Cardiac fibroblast (primary cell): ENCODE measurements at places on chromosomes 1 and 21.

DNA sequence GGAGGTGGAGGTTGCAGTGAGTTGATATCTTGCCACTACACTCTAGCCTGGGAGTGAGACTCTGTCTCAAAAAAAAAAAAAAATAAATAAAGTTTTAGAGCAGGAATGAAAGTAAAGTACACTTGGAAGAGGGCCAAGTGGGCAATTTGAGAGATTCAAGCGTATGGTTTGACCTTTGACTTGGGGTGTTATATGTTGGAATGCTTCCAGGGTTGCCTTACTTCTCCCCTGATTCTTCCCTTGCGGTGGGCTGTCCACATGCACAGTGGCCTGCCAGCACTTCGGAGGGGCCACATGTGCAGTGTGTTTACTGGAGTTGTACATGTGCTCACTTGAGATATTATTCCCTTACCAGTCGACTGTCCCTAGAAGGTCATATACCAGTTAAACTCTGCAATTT lies 295.5 kb upstream of the PROX1 start:
- DNase-seq, result no peak

DNA sequence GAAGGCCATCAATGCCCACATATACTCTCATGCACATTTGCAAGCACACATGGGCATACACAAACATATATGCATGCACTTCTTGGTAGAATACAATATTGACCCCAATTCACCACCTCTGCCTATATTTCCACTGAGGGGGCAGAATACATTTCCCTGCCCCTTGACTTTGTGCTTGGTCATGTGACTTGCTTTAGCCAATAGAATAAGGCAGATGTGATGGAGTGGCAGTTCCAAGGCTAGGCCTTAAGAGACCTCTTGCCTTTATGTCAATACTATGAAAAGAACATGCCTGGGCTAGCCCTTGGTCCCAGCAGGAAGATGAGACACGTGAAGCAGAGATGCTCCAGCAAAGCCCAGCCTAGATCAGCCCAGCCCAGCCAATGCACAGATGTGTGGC lies 66.0 kb upstream of the GRIK3 start:
- DNase-seq, result no peak

DNA sequence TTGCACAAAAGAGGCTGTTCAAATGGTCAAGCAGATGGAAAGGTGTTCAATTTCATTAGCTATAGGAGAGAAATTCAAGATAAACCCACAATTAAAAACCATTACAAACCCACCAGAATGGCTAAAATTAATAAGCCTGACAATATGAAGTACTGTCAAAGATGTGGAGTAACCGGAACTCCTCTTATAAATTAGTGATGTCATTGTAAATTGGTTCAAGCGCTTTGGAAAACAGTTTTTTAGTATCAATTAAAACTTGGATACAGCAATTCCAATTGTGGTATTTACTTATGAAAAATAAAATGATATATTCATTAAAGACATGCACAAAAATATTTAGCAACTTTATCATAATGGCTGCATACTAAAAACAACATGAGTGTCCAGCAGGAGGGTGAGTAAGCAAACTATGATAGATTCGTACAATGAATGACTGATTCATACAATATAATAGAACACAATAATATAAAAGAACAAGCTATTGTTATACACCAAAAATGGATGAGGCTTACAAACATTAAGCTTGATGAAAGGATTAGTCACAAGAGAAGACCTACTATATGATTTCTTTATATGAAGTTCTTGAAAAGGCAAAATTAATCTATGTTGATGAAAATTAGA lies 38.4 kb upstream of the FGGY start:
- no peak for DNase-seq

DNA sequence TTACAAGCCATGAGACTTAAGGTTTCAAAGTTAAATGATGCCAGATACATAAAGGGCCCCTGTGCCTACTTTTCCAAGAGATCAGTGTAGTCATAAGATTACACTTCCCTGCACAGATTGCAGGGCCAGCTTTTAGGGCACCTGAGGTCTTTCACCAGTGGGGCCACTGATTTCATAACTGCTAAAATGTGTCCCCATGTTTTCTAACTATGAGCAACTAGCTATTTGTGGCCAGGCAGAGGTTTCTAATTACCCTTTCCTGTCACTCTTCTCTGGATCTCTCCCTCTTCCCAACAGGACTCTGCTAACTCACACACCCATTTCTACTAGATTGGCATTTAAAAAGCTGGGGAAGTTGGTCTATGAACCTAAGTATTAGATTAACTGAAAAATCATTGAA lies 207.1 kb upstream of the SGIP1 start:
- no peak for DNase-seq

GRCh38 chr1:21670956-21671902 lies 2.1 kb upstream of the RAP1GAP start:
- DNase-seq, result no peak

GRCh38 chr1:81499487-81499886 lies 301.2 kb upstream of the ADGRL2 start:
- DNase-seq, result no peak

DNA sequence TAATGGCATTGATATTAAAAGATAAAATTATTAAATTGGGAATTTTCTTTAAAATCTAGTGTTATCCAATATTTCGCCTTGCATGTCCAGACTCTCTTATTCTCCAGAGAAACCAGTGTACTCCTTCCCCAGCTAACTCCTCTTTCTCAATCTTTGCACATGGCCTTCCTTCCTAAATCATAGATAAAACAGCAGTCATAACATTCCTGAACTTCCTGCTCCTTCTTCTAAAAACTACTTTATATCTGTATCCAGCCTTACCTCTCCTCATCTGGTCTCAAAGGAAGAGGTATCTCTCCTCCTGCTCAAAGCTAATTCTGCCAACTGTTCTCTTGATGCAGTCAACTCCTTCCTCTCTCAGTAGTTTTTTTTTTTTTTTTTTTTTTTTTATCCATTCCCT lies 39.5 kb upstream of the NEK7 start:
- peak; percentile 53 for DNase-seq

GRCh38 chr1:152036267-152037216 lies at the start of gene S100A11:
S100A11 (minus strand) TSS chr1:152037004; CDS start chr1:152036915, 89 bp downstream.
- DNase-seq, result peak; percentile 90

DNA sequence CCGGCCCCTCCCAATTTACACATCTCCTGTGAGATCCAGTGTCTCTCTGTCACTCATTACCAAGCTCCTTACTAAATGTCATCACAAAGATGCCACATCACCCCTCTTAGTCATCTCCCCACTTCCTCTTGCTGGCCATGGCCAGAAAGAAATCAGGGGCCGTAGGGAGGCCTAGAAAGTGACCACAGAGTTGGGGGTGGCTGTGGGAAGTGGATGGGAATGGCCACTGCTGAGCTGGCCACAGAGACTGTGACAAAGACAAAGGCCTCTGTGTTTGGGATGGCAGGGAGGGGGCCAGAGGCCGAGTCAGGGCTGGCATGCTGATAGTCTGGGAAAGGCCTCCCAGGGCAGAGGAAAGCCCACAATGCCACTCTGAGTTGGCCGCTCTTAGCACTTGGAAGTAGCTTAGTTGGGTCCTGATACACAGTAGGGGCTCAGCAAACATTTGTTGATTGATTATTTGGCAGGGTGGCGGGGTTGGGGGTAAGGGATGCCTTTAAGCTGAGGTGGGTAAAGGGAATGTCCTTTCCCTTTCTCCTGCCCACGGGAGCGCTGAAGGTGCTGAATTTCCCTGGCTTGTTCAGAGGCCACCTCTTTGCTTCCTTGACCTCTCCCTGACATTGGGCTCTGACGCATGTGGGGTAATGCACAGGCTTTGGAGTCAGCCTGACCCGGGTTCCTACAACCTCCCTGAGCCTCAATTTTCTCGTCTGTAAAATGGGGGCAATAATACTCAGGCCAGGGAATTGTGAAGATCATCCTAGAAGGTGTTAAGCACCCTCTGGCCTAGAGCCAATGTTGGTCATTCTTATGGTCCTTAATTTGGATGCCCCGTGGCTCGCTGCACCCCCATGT lies 13.2 kb downstream of the NAV1 start:
- DNase-seq, result peak; percentile 81

DNA sequence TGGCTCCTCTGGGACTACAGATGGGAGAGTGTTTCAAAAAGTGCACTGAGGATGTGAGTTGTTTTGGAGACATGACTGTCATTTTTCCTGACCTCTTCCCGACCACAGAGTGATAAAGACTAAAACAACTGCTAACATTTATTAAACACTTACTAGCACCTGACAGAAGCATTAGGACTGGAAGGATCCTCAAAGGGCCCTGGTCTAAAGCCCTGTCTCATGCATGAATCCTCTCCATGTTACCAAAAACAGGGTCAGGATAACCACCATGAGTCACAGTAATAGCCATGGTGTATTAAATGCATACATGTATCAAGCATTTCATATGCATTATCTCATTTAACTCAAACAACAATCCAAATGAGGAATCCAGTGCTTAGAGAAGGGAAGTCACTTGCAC lies 11.5 kb downstream of the CYB5RL start:
- DNase-seq, result no peak

GRCh38 chr1:205505076-205505729 lies 734 bp downstream of the CDK18 start:
- no peak for DNase-seq

DNA sequence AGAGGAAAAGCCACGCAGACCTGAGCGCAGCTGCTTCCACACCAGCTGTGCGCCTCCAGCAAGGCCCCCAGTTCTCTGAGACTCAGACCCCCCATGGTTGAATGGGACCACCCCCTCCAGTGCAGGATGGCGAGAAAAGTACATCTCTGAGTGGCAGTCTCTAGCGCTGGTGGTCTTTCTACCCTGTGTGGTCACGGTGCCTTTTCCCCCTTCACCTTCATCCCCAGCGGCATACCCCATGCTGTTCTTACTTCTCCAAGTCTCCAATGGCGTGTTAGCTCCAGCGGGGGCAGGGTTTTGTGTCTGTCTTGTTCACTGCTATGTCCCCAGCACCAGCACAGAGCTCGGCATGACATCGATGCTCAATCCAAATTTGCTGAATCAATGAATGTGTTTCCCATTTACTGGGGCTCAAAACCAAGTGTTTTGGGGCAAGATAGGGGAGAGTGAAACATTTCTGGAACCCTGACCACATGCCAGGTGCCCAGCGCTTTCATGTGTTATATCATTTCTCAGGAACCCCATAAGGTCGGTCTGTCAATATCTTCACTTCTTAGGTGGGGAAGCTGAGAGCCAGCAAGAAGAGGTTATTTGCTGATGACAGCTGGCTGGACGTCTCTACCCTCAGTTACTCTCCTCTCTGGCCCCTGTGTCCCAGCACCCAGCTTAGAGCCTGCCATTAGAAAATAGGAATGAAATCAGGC lies 959 bp upstream of the SDC3 start:
- DNase-seq, result no peak

DNA sequence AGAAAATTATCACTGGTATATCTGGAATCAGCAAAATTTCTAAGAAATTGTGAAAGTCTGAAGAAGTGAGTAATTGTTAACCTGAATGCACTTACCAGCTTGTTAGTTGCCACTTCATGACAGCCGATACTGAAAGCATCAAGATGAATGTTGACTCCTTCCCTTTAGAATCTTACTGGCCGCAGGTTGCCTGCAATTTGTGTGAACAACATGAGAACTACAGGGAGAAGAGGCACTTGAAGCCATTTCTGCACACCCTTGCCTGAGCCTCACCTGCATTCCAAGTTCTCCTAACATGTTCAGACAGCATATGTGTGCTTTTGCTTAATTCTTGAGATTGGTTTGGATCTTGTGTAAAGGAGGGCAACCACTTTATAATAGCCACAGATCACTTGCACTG lies 59.2 kb upstream of the SSX2IP start:
- DNase-seq, result no peak

GRCh38 chr21:42567214-42567555 lies 53.5 kb downstream of the SLC37A1 start:
- no peak for DNase-seq

DNA sequence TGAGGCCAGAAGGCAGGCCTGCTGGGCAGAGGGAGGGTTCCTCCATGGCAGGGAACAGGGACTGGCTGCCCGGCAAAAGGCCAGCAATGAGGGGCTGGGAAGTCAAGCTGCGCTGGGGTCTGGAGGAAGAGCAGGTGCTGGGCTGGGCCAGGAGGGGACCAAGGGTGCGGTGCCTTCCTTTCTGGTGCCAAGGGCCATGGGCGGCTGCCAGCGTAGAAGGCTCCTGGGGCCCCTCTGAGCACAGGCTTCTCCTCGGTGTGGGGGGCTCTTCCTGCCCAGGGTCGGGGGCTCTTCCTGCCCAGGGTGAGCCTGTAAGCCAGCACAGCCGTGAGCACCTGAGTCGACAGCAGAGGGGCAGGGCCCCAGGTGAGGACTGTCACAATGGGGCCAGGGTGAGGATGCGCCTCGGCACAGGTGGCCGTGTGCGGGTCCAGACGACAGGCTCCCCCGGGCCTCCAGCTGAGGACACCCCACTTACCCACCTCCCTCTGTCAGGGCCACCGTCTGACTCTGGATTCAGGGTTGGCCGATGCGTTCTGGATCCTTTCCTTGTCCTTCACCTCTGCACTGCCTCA lies 10.7 kb upstream of the DNMT3L start:
- no peak for DNase-seq

DNA sequence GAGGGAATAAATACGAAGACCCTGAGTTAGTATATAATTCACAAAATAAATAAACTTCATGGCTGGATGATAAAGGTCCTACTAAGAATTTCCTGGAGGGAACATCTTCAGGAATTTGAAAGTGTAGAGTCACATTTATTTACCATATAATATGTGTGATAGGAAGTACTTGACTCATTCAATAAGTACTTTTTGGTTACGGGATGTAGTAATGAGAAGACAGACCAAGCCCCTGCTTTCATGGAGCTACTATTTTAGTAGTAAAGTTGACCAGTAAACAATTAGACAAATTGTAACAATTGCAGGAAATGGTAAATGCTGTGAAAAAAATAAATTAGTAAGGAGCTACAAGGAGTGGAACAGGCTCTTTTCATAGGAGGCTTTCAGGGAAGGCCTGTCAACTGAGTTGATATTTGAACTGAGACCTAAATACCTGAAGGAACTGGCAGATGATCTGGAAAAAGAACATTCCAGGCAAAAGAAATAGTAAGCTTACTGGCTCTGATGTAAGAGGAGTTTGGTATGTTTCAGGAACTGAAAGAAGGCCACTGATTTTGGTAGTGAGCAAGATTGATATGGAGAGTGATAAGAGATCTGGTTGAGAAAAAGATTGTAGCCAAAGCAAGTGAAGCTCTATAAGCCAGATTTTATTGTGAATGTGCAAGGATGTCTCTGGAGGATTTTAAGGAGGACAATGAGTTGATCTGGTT lies 36.2 kb downstream of the CAMSAP2 start:
- peak; percentile 28 for DNase-seq

DNA sequence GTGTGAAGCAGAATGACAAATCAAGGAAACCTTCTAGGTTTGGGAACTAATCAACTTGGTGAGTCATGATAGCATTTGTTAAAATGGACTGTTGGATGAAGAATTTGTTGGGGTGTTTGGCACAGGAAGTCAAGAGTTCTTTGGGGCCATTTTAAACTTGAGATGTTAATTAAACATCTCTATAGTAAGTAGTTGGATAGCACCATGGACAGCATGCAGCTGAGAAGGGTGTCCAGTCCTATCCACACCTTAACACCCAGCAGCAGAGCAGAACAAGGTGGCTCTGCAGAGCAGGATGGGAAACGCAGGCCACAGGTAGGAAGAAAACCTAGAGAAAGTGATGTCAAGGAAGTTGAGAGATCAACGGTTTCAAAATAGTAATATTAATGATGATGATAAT lies 52.5 kb downstream of the TNR start:
- no peak for DNase-seq
